ENCODE measurements at places on chromosomes 7 and 10.

- DNase-seq = no peak
Observed at GRCh38 chr10:12909182-12909835, 92.2 kb downstream of the CCDC3 start.

DNA sequence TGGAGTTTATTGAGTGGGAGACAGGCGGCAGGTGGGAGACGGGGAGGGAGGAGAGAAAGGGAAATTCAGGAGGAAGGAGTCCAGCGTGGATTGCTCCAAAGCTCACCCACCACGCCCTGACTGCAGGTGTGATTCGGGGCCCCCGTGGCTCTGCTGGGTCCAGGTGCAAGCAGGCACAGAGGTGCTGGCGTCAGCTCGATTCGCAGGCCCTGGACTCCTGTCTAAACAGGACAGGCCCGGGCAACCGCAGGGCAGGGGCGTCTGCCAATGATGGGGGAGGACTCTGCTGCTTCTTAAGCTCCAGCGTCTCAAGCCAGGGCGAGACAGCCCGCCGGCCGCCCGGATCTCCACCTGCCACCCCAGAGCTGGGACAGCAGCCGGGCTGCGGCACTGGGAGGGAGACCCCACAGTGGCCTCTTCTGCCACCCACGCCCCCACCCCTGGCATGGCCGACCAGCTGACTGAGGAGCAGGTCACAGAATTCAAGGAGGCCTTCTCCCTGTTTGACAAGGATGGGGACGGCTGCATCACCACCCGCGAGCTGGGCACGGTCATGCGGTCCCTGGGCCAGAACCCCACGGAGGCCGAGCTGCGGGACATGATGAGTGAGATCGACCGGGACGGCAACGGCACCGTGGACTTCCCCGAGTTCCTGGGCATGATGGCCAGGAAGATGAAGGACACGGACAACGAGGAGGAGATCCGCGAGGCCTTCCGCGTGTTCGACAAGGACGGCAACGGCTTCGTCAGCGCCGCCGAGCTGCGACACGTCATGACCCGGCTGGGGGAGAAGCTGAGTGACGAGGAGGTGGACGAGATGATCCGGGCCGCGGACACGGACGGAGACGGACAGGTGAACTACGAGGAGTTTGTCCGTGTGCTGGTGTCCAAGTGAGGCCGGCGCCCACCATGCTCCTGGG is at the start of gene CALML3:
Gene CALML3 (plus strand): TSS at position 321 of the 920 bp plus-strand sequence. CDS start 125 bp downstream, at position 446.
- DNase-seq = no peak

- no peak for DNase-seq
Observed at GRCh38 chr10:72552857-72553256, 73.0 kb downstream of the MICU1 start.

GRCh38 chr10:103668351-103669242 is 175.1 kb downstream of the NEURL1 start:
- no peak for DNase-seq

DNA sequence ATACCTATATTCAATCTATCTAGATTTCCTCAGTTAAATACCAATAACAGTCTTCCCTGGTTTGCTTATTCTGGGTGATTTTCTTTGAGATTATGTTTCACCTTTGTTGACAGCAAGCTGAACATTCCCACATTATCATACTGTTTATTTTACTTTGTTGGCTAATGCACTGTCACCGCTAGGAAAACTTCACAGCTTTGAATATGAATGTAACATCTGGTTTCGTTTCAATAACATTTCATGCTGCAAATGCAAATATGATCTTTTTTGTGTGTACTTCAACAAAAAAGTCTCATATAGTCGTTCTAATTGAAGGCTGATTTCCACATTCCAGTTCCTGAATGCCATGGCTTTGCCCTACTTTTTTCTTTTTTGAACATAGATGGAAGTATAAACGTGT is 946.3 kb upstream of the GHITM start:
- DNase-seq = no peak

- peak; percentile 91 for DNase-seq
Observed at GRCh38 chr7:112056409-112056808, 149.8 kb downstream of the DOCK4 start.

GRCh38 chr7:118054529-118054928 is 129.4 kb upstream of the LSM8 start:
- no peak for DNase-seq

GRCh38 chr7:14590206-14590605 is 312.3 kb downstream of the DGKB start:
- DNase-seq = no peak

- no peak for DNase-seq
Observed at GRCh38 chr7:123498601-123499000, 35.8 kb downstream of the IQUB start.

GRCh38 chr10:59285848-59286247 is 76.5 kb downstream of the FAM13C start:
- DNase-seq = no peak

DNA sequence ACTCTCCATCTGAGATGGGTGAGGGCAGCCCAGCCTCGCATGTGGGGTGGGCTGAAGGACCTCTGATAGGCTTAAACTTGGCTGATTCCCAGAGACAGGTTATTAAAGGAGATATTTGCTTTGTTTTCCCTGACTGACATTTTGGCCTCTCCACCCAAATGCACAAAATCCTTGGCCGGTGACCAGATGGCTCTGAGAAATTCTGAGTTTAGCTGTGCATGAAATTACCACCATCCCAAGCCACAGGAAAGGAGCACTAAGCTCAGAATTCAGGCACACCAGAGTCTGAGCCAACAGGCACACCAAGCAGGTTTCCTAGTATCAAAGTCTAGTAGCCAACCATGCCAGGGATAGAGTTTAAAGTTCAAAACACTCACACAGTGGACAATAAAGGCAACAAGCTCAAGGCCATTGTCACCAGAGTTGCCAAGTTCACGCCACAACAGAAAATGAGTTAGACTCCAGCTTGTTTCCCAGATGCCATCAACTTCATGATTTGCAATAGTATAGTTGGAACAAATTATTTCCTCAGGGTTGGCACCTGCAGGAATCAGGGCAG is 387.6 kb downstream of the KCNMA1 start:
- DNase-seq = no peak

- DNase-seq = no peak
Observed at GRCh38 chr7:42552227-42552626, 315.2 kb upstream of the GLI3 start.

- no peak for DNase-seq
Observed at GRCh38 chr7:32053204-32053603, 17.0 kb downstream of the PDE1C start.

GRCh38 chr7:20327055-20327454 is 3.6 kb upstream of the ITGB8 start:
- DNase-seq = no peak

- no peak for DNase-seq
Observed at GRCh38 chr10:80154626-80154977, 22.1 kb downstream of the PLAC9 start.

GRCh38 chr7:77687747-77688144 is 8.5 kb upstream of the RSBN1L start:
- DNase-seq = no peak

GRCh38 chr7:150993511-150993910 is 2.7 kb downstream of the NOS3 start:
- no peak for DNase-seq

- no peak for DNase-seq
Observed at GRCh38 chr10:69571618-69572158, 1.5 kb downstream of the NEUROG3 start.

DNA sequence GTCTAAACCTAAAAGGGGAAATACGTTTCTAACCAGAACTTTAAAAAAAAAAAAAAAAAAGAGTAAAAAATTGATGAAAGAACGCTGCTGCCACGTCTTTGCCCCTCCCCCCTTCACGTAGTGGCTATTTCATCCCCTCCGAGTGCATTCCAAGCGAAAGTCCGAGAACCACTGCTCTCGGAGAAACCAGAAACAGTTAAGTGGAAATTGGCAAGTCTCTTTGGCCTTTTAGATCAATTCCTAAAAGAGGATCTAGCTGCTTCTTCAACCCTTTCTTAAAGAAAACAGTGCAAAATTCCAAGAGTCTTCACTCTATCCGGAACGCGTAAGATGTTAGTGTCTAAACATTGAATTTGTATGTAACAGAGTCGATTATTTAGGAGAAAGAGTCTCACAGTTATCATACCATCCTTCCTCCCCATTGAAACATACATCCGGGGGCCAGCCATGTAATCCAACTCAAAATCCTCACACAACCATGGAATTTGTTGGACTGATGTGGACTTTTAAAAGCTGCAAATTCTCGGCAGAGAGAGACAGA is 1.1 kb downstream of the P4HA1 start:
- no peak for DNase-seq

DNA sequence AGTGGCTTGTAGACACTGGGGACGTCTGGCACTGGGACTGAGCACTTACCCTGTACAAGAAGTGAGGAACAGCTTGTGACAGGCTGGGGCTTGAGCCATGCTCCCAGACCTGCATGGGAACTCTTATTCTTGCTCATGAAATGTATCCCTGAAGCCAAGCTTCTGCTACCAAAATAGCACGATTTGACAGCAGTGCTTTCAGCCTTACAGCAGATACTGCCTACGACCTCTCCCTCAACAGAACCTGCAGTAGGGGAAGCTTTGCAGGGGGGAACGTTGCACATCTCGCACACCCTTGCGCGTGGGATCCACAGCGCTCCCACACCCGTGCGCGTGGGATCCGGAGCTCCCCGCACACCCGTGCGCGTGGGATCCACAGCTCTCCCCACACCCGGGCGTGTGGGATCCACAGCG is 88.0 kb downstream of the CREM start:
- DNase-seq = no peak

- no peak for DNase-seq
Observed at GRCh38 chr7:134320201-134320600, 3.5 kb upstream of the SLC35B4 start.

GRCh38 chr7:44045226-44046014 is 918 bp downstream of the DBNL start:
- DNase-seq = no peak

DNA sequence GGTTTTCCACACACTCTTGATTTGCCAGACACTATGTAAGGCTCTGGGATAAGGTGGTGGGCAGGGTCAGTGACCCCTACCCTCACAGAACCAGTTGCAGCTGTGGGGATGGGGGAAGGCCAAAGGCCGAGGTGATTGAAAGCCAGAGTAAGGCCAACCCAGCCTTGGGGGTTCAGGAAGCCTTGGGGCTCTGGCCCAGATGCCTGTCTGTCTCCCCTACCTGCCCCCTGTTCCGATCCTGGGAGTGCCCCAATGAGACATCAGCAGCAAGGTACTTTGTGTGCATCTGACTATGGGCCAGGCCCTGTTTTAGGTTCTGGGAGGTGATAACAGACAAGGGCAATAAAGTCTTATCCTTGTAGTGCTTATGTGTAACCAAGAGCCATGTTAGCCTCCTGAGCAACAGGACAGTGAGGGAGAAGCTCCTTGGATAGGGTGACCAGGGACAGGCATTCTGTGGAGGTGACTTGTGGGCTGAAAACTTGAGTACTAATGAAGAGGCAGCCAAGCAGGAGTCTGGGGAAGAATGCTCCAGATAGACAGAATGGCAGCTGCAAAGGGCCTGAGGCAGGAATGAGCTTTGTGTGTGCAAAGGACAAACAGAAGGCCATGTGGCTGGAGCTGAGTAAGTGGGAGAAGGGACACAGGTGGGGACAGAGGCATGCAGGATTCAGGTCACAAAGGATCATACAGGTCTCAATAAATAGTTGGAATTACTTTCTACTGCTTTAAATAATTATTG is 35.4 kb downstream of the TSPAN14 start:
- DNase-seq = no peak

DNA sequence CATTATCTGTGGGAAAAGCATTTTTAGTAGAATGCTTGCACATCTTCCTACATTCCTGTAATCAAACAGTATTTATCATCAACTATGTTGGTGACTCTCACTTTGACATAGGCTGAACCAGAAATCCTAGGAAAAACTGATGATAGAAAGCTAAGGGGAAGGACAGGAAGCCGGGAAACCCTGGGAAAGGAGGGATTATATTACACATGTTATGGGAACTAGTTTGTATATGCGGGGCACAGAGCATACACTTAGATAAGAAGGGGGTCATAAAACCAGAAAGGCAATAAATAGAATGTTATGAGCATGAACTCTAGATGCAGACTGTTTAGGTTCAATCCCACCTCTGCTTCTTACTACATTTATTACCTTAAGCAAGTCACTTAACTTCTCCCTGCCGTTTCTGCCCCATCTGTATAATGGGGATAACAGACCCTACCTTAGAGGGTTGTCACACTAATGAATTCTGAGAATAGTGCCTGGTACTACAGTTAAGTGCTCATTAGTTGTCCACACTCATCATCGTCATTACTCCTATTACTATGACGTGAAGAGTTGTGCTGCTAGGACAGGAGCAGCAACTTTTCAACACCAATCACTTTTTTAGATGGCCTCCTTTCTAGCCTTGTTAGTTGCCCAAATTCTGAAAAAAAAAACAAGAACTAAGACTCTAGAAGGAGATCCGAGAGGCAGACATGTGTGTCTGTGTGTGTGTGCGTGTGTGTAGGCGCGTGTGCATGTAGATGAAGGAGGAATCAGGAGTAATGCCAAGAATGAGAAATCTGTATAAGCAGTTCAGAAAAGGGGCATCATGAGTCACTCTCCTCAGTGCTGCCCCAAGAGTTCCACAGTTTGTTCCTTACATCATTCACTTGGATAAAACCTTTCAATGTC is 52.2 kb downstream of the KMT2C start:
- no peak for DNase-seq

DNA sequence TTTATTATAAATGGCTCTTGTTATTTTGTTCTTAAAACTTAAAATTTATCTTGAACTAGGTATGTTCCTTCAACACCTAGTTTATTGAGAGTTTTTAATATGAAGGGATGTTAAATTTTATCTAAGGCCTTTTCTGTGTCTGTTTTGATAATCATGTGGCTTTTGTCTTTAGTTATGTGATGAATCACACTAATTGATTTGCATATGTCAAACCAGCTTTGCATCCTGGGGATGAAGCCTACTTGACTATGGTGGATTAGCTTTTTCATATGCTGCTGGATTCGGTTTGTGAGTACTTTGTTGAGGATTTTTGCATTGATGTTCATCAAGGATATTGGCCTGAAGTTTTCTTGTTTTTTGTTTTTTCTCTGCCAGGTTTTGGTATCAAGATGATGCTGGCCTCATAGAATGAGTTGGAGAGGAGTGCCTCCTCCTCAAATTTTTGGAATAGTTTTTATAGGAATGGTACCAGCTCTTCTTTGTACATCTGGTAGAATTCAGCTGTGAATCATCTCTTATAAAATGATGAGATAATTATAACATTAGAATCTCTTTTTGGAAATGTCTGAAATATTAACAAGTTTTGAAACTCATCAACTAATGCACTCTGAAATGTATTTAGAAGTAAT is 78.7 kb upstream of the AGR3 start:
- no peak for DNase-seq

GRCh38 chr7:631964-632830 is 94.3 kb upstream of the DNAAF5 start:
- no peak for DNase-seq

- no peak for DNase-seq
Observed at GRCh38 chr7:12706900-12707536, 19.6 kb downstream of the ARL4A start.

- no peak for DNase-seq
Observed at GRCh38 chr7:91614431-91614830, 266.1 kb downstream of the MTERF1 start.

DNA sequence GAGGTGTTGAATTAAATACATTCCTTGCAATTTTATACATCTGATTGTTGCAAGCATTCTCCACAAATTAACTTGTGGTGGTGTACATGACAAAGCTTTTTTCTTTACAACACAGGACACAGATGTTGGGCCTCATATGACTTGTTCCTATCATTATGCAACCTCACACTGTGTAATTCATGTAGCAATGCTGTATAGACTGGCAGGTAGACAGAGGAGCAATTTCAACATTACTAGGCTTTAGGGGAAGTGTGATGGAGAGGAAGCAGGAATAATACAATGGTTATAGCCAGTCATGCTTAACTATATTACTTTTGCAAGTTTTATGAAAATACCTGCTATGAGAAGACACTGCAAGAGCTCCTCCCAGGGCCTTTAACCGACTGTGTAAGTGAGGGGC is 832.1 kb downstream of the CNTNAP2 start:
- no peak for DNase-seq
